Activated CD4-positive, CD25-positive, alpha-beta regulatory T cell (primary cell): ENCODE measurements at places on chromosomes 11 and 22.

DNA sequence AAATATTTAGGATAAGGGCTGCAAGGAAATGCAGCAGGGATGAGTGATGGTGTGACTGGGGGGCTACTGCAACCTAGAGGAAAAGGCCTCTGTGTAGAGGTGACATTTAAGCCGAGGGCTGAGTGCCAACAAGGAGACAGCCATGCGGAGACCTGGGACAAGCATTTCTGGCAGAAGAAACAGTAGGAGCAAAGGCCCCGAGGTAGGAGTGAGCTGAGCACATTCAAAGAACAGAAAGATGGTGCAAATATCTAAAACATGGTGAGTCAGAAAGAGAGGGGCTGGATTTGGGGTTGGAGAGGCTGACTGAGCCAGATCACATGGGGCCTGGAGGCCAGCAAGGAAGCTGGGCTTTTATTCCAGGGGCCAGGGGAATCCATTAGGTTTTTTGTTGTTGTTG, 55.1 kb upstream of the INCENP start:
- DNase-seq = no peak

- DNase-seq = no peak
Measured at GRCh38 chr11:95767498-95767897, 22.1 kb downstream of the FAM76B start.

- no peak for DNase-seq
Measured at GRCh38 chr11:60923326-60923725, 934 bp upstream of the TMEM132A start.

DNA sequence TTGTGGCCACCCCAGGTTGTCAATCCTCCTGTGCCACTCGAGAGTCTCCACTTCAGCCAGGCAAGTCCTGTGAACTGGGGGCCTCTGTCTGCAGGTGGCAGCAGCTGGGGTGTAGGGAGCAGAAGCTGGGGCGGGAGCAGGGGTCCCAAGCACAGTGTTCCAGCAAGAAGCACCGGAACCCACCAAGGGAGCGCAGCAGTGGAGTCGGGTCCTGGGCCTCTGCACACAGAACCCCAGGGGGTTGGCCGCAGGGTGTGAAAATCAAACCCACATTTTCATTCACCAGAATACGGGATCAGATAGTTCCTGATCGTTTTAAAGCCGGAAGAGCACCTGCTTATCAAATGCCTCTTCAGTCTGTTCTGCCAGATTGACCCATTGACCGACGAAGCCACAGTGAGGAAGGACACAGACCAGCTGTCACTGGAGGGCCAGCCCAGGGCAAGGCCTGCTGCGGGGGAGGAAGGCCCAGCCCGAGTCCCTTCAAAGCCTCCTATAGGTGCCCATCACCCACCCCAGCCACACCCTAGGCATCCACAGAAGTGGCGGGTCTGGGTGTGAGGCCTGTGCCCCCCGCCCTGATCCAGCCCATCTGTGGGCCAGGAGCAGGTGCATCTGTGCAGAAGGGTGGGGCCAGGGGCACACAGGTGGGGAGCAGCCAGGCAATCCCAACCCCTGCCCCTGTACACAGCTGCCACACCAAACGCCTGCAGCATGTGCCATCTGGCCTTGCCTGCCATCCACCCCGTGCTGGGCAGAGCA, 34.1 kb downstream of the RSPH14 start:
- DNase-seq = no peak

DNA sequence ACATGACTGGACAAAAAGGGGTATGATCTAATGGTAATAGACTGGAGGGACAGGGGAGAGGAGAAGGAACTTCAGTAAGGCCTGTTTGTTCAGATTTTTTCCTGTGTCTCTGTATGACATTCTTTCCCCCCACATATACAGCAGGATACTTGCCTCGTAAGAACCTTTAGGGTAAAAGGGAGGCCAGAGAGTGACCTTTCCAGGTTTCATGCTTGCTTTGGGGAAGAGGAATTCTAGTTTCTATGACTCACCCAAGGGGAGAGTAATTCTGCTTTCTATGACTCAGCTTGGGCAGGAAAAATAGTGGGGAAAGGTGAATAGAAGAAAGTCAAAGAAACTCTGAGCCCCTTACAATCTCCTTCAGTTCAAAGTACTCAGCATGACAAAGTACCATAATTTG, 457.0 kb downstream of the DLG2 start:
- DNase-seq = no peak

DNA sequence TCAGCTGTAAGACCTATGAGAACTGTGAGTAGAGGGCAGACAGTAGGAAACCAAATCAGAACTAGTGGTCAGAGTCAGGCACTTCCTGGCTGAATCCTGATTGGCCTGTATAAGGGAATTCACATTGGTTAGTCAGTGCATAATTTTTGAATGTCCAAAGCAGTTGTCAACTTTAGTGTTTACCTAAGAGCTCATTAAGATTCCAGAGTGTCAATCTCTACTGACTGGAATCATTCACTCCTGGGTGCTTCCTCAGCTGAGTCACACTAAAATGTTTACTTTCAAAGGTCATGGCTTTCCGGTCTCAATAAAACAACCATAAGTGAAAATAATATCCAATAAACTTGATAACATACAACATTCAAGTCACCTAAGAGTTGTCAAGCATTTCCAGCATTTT, 306.1 kb downstream of the C11orf87 start:
- DNase-seq = no peak

DNA sequence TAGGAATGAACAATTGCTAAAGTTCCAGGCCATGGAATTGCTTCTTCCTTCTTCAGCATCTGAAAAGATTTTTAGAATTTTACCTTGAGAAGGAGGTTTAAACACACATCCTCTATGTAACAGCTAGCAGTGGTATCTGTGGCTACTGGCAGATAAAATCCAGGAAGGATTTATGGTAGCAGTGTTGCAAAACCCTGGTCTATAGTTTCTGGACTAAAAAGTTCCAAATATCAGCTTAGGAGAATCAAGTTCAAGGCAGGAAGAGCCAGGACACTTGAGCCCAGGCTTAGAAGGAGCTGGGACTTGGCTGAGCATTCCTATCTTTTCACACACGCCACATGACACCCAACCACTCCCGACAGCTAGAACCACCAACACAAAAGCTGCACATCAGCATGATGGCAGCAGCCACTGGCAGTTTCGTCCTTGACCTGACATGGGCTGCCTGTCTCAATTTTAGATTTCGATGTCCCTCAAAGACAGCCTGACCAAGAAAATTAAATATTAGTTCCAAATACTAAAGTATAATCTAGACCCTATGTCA, 14.1 kb downstream of the LARGE2 start:
- DNase-seq = no peak

DNA sequence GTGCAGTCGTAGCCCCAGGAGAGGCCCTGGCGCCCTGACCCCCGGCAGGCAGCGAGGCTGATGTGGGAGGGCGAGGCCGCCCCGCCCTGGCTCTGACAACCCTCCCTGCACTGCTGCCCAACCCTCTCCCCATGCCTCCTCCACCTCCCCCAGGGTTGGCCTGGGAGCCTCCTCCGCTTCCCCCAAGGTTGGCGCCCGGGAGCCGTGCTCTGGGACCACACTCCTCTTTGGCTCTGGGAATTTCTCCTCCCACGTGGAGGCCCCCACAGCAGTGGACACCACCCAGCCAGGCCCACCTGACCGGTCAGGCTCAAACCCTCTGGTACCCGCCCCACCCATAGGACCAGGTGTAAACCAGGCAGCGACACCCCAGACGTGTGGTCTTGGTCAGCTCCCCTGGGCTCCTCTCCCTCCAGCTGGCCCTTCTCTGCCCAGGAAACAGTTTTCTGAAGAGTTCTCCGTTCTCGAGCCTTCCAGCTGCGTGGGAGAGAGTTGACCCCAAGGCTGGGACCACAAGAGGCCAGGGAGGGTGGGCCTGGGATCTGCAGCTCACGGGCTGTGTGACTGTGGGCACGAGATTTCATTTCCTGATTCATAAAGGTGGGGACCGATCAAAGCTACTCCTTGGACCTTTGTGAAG, 39.5 kb upstream of the BRSK2 start:
- no peak for DNase-seq

DNA sequence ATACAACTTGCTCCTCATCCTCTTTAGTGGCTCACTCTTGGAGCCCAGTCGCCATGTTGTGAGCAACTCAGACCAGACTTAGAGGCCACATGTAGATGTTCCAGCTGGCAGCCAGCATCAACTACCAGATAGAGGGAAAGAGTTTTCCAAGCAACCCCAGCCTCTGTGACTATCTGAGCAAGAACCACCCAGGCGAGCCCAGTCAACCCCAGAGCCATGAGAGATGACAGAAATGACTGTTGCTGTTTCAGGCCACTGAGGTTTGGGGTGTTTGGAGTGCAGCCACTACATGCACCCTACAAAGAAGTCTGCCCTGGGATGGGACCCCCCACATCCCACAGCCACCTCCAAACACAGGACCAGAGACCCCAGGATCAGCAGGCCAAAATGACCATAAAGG, 24.8 kb upstream of the CLDN5 start:
- no peak for DNase-seq

- DNase-seq = no peak
Measured at GRCh38 chr11:73951797-73952196, 971 bp downstream of the DNAJB13 start.

GRCh38 chr11:134101282-134101681, 32.4 kb downstream of the JAM3 start:
- DNase-seq = no peak

DNA sequence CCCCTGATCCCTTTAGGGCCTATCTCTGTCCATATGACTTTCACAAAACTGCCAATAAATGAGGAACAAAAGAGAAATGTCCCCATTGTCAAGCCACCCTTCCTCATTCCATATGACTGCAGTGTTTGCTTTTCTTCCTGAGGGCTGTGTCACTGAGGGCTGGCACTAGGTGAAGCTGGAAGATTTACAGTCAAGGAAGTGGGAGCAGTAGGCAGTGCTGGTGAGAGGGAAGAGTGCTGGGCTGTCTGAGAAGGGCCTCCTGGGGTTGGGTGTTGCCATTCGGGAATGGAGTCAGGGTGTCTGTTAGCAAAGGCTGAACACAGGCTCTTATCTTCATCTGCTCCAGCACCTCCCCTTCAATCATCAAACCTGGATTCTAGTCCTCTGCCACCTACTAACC, 30.9 kb downstream of the INSC start:
- DNase-seq = no peak

GRCh38 chr11:75320046-75320618, 31.3 kb downstream of the ARRB1 start:
- DNase-seq = no peak

DNA sequence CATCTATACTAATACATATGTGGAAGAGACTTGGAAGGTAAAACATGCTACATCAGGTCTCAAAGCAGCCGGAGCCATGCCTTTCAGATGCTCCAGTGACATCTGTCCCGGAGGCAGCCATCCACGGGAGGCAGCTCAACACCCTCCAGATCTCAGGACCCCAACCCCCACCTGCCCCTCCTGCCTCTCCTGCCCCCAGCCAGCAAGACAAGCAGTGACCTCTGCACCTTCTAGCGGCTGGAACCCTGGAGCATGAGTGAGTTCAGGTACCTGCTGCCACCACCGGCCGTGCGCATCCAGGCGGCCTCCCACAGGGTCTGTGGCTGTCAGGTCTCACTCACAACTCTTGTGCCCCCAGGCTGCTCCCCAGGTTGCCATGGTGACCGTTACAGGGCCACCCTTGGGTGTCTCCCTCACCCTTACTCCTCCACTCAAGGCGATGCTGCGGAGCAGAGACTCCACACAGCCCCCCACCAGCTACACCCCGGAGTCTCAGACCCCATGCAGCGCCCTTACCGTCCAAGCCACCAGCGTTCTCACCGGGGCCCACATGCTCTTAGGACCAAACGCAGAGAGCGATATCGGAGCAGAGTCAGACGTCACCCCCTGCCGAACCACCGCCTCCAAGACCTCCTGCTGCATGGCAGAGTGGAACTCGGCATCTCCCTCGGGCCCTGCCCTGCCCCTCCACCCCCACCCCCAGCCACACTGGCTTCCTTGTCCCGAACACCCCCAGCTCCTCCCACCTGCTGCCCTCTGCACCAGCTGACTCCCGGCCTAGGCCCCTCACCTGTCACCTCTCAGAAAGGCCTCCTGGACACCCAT, 34.7 kb downstream of the CERK start:
- DNase-seq = no peak

DNA sequence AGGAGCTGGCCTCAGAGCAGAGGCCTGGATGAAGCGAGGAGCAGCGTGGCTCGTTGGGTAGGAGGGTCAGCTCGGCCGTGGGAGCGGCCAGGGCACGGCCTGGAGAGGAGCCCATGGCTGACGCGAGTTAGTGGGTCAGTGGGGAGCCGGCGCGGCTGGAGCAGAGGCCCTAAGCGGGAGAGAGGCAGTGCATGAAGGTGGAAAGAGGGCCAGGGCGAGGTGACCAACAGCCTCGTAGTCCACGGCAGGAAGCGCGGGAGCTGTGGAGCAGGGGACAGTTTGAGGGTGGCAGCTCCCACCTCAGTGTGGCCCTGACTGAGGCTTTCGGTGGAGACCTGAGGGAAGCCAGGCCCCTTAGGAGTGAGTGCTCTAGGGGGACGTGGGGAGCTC, 24.1 kb downstream of the DCPS start:
- DNase-seq = no peak

DNA sequence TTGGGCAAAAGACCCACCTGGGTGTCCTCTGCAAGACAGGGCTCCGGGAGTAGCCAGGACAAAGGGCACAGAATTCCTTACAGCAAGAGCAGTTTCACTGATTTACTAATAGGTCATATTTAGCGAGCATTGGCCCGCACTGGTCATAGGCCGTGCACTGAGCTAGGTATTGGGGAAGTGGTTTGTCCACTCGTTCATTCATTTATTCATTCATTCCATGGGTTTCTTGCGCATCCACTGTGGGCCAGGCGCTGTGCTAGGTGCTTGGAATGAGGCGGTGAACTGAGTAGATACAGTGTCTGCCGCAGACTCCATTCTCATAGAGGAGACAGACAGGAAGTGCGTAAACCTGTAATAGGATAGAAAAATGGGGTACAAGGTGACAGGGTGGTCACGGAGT, 13.2 kb upstream of the LINC01488 start:
- no peak for DNase-seq

- no peak for DNase-seq
Measured at GRCh38 chr11:128604723-128605122, 17.4 kb upstream of the ETS1 start.

- no peak for DNase-seq
Measured at GRCh38 chr11:27293515-27294417, 69.2 kb downstream of the CCDC34 start.

- DNase-seq = no peak
Measured at GRCh38 chr11:62026739-62027370, 59.4 kb upstream of the FTH1 start.

GRCh38 chr22:36921309-36922104, 8.1 kb downstream of the CSF2RB start:
- no peak for DNase-seq

GRCh38 chr11:111095327-111095726, 150.2 kb upstream of the POU2AF2 start:
- no peak for DNase-seq

GRCh38 chr11:45897556-45897955, 9.5 kb downstream of the FREY1 start:
- no peak for DNase-seq

- DNase-seq = no peak
Measured at GRCh38 chr22:49197505-49197904, 630.2 kb downstream of the BRD1 start.
